Amniotic epithelial cell (primary cell): ENCODE measurements at places on chromosomes 3 and 15.

GRCh38 chr3:107524326-107524840, 1.6 kb downstream of the BBX start:
- DNase-seq, result peak; percentile 38

DNA sequence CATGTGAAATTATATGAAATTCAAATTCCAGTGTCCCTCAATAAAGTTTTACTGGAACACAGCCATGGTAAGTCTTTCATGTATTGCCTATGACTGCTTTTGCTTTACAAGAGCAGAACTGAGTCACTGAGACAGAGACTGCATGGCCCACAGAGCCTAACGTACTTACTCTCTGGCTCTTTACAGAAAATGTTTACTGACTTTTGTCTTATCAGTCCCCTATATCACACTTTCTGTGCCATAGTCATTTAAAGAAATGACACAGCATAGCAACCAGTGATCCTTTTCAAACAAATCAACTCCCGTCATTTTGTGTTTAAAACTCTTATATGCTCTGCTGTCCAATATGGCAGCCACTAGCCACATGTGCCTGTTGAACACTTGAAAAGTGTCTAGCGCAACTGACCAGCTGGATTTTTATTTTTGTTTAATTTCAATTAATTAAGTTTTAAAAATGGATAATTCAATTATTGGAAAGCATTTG, 129.7 kb upstream of the CDIN1 start:
- DNase-seq, result no peak

DNA sequence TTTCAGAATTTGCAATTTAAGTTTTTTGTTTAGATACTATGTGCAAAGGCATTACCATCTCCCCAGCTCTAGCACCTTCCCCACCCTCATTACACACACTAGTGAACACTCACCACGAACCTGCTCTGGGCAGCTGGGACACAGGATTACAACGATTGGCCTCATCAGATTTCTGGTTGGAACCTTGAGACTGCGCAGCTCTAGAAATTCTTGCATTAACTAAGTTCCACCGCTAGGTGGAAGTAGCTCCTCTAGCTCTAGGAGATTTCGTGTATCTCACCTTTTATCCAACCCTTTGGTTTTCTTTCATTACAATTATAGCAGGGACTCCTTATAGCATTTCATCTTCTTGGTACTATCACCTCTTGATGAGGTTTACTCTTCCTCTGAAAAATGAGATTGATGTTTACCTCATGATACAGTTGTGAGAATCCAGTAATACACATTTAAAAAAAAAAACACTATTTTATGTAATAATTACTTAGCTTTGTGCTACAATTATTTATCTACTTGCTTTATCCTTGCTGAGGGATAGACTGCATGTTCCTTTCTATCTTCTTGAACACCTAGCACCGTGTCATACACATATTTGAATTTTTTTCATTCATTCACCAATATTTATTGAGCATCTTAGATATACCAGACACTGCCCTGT, 28.7 kb upstream of the PLOD2 start:
- peak; percentile 57 for DNase-seq

- no peak for DNase-seq
Measured at GRCh38 chr3:147939839-147940238, 530.7 kb downstream of the ZIC1 start.

- peak; percentile 75 for DNase-seq
Measured at GRCh38 chr3:126208606-126209256, 28.3 kb upstream of the ALDH1L1 start.
